ENCODE measurements at places on chromosomes 6 and 20.

DNA sequence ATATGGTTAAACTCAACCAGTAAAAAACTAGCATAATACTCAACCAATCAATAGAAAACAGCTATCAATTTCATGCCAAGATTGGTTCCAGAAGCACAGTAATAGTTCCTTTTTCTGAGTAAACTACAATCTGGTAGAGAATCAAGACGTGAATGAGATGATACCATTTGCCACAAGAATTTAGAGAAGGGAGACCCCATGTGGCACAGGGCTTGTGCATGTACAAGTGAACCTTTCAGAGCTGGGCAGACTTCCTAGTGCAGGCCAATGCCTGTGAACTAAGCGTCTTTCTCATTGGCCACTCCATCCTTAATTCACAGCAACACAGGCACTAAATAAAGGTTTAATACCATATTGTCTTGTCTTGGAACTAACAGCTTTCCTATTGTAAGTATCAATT, 213.5 kb downstream of the RFPL4B start:
- no peak for DNase-seq

DNA sequence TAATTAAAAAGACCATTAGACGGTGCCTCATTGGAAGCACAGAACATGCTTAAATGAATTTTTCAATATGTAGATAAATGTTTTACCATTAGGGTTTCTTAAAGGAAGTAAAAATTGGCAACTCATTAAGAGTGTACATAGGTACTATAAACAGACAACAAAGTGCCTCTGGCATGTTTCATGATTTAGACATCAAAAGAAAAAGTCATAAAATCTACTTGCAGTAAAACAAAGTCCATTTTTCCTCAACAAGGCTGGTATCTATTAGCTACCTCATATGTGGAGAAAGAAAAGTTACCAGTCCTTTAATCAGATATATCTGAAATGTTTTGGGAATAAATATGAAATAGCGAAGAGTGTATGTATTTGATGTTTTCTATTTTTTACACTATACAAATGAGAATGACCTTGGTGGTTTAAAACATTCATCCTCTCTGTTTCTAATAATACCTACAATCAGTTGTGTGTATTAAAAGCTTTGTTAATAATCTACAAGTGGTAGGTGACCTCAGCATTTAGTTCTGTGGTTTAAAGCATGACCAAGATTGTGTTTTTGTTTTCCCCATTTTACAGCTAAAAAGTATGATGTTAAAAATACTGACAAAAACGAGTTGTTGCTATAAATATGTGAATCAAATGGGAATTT, 87.5 kb downstream of the HDGFL1 start:
- DNase-seq = no peak

GRCh38 chr6:150627585-150628025, 27.9 kb downstream of the PLEKHG1 start:
- no peak for DNase-seq

GRCh38 chr6:41586252-41587007, 40.2 kb downstream of the FOXP4 start:
- peak; percentile 92 for DNase-seq

GRCh38 chr20:24977336-24977735, 15.2 kb downstream of the APMAP start:
- DNase-seq = no peak

GRCh38 chr6:170205126-170205525, 85.8 kb downstream of the DLL1 start:
- DNase-seq = no peak

DNA sequence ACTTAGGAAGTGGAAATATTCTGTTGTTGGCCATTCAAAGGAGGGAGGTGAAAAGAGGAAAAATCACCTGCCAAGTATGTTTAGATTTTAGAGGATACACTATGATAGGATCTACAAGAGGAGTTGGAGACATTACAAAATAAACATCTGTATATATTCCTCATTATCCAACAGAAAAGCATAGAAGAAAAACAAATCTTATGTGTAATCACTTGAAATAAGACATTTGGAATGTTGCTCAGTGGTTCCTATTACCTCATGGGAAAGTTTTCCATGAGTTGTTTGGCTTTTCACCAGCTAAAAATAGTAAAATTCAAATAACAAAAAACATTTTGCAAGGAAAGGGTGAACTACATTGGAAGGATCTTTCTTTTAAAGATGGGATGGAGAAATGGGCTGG, 76.7 kb upstream of the CARMIL1 start:
- no peak for DNase-seq

DNA sequence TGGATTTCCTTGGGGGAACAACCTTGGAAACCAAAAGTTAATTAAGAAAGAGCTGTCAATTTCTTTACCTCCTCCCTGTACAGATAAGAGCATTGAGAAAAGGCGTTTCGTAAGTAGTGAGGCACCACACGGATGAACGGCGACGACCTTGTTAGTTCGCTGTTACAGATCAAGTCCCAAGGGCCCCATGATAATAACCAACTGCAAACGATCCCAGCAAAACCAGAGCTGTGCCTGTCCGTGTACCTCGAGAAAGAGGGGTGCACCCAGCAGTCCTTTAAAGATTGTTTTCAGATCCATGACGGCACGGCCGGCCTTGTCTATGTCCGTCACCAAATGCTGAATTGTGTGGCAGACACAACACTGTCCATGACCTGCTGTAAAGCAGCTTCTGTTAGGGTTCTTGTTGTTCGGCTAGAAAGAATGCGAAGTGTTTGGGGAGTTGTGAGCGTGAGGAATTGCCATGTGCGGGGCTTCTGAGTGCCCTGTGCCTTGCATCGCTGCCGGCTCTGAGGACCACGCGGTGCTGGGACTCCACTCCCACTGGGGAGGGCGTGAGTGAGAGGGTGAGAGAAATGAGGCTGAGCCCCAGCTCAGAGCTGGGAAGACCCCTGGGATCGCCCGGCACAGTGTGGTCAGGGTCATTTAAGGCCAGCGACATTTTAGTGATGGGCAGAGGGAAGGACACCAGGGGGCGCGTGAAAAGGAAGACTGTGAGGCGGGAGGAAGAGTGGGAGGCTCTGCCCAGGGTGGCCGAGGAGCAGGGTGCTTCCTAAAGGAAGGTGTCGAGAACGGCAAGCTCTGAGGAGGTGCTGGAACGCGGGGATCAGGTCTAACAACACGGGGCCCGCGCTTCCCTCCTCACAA, 136.8 kb upstream of the RPS6KA2 start:
- no peak for DNase-seq
